Activated CD8-positive, alpha-beta memory T cell treated with anti-CD3 and anti-CD28 coated beads for 1 hour (primary cell): ENCODE measurements at places on chromosomes 12 and 14.

DNA sequence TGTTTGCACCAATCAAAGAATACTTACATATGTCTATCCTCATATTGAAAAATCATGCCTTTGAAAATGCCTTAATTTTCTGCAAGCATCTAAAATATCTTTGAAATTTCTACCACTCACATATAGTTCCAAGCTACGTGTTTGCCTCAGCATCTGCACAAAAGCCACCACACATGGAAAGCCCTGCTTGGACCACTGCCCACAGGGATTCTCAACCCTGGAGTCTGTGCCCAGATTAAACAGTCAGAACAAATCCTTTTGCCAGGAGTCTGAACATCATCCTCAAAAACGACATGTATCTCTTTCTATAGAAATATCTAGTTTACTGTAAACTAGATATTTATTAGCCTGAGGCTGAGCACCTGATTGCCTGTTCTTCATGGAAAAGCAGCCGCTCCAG lies 32.6 kb downstream of the ARMH4 start:
- DNase-seq = no peak

GRCh38 chr12:32305163-32305562 lies 94.2 kb upstream of the FGD4 start:
- no peak for DNase-seq

DNA sequence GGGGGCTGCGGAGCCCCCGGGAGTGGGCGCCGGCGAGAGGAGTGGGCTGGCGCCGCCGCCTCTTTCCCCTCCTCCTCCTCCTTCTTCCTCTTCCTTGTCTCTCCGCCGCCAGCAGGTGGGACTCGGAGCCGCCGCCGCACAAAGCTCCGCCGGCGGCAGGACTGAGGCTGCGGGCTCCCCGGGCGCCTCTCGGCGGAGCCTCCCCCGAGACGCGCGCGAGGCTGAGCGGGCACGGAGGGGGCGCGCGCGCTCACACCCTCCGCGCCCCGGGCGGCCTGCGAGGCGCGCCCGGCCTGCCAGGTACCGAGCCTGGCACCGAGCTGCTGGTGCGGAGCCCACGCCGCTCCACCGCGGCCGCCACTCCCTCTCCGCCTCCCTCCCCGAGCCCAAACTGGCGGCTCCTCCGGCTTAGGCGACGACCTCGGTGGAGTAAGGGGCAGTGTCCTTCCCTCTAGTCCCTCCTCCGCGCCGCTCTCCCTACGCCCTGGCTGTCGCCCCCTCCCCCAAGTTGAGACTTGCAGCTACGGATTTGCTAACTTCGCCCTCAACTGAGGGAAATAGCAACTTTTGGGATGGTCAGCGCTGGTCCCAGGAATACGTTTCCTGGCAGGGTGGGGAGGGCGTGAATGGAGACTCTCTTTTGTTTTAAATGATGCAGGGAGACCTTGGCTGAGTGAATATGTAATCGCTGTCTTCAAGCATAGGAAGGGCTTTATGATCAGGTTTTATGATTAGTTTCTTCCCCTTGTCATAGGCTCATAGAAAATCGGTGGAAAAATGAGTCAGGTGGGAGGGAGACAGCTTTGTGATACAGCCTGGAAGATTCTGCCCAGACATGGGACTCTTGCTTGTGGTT lies 199.5 kb upstream of the CAND1 start:
- peak; percentile 6 for DNase-seq

DNA sequence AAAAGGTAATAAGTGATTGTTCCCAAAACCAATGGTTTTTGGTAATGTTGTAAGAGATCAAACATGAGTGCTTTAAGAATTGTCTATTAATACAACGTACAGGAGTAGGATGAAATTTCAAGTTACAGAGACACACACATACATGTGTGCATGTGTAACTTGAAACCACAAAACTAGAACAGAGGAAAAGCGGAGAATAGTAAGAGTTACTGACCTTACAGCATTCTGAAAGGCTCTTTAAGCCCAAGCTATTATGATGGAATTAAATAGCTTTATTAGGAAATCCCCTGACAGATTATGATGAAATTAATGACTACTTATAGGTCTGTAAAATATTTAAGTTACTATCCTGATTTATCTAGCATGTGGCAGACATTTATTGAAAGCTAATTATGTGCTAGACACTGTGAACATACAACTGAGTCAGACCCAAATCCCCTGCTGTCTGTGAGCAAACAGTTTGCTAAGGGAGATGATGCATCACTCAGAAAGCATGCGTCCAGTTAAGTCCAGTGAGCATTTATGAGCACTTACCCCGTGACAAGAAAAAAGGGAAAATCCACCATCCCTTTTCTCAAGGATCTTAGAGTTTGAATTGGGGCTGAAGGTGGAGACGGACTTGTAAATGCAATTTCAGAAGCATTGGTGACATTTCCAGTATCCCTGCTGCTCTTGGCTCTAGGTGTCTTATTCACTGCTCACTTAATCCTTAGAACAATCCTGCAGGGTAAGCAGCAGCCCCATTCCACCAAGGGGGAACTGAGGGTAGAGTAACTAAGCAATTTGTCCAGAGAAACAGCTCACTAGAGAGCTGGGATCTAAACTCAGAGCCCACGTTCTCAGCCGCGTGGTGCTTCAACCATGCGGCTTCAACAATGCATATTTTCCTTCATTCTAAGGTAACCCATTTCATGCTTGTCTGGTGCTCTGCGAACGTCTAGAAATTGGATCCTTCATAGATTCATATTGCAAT lies 117.4 kb downstream of the EML1 start:
- DNase-seq = no peak

- DNase-seq = no peak
Observed at GRCh38 chr12:89542236-89542635, 16.4 kb upstream of the POC1B start.
